H1 (cell line): ENCODE measurements at places on chromosomes 5 and 9.
A peak's percentile ranks its signal among the peaks of the same experiment; 100 is the strongest.

DNA sequence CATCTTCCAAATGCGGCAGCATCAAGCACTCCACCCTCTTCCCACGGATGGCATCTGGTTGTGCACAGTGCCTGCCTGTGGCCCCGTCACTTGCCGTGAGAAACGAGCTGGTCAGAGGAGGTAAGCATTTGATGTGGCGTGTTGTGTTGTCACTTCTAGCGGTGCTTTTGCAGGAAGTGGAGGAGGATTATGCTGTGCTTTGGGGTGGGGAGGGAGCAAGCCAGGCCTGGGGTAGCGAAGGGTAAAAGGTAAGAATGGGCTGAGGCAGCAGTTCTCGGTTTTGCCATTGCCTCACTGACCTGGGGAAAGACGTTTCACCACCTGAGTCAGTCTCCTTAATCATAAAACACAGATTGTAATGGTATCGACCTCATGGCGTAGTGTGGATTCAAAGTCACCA lies 2.3 kb upstream of the POMT1 start:
- no peak for DNase-seq

DNA sequence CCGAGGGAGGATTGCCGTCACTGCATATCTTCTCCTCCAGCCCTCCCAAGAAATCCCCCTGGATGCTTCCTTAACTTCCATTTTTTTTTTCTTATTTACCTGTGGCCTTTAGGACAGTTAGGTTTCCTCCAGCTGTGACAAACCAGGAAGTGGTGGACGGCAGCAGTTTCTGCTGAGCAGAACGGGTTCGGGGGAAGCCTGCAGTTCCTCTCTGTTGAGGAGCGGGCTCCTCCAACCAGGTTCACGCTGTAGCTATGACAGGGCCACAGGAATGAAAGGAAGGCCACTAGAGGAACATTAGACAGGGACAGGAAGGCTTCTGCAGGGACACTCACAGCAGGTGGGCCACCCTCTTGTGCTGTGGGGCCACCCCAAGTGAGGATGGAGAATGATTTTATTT lies 76.7 kb upstream of the SYK start:
- no peak for DNase-seq

DNA sequence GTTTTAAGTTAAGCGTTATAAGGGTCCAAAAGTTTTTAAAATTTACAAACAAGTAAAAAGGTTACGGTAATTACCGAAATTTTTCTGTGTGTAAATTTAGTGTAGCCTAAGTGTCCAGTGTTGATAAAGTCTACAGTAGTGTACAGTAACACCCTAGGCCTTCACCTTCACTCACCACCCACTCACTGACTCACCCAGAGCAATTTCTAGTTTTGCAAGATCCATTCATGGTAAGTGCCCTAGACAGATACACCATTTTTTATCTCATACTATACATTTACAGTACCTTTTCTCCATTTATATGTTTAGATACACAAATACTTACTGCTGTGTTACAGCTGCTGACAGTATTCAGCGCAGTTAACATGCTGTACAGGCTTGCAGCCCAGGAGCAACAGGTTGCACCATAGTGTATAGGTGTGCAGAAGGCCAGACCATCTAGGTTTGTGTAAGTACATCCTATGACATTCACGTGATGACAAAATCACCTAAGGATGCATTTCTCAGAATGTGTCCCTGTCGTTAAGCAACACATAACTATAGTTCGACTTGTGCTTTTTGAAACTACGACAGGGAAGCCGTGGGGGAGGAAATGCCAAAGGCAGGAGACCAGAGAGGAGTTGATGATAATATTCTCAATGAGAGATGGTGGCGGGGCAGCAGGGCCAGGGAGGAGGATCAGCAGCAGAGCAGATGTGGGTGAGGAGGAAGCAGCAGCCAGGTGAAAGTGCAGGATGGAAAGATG lies 48.6 kb downstream of the PSMB7 start:
- no peak for DNase-seq

GRCh38 chr5:124751031-124751430 lies 4.6 kb upstream of the ZNF608 start:
- no peak for DNase-seq

- no peak for DNase-seq
These were observed 152.5 kb downstream of the FANCC start for GRCh38 chr9:95165004-95165403.

- DNase-seq = no peak
These were observed 12.0 kb downstream of the ISL1 start for GRCh38 chr5:51395245-51395644.

DNA sequence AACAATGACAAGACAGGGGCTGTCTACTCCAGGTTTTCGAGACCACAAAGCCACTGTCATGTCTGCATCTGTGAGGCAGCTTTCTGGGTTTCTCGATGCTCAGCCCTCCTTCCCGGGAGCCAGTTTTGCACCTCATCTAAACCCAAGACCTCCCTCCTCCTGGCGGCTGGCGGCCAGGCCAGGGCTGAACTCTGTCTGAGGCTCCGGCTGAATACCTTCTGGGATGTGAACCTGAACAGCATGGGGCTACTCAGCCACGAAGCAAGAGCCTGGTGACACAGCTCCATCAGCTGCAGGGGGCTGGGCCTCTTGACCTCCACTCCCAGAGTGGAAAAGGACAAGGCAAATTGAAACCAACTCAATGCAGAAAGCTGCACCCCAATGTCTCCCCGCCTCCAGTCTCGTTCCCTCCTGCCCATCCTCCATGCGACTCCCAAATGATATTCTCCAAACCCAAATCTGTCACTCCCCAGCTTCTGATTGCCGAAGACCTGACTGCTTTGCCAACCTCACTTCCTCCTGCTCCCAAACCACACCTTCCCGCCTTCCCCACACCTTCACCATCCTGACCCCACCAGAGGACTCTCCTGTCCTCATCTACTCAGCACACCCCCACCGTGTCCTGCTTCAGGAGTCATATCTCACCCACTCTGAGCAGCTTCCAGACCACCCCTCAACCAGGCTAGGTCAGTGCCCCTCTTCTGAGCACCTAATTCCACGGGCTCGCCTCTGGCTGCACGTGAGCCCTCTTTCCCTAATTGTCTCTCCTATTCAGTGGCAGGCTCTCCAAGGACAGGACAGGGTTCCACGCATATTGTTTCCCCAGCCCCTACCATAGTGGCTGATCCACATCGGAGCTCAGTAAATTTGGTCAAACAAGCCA lies 4.5 kb downstream of the ANKS6 start:
- no peak for DNase-seq

- no peak for DNase-seq
These were observed 38.6 kb upstream of the CARTPT start for GRCh38 chr5:71680510-71680909.

DNA sequence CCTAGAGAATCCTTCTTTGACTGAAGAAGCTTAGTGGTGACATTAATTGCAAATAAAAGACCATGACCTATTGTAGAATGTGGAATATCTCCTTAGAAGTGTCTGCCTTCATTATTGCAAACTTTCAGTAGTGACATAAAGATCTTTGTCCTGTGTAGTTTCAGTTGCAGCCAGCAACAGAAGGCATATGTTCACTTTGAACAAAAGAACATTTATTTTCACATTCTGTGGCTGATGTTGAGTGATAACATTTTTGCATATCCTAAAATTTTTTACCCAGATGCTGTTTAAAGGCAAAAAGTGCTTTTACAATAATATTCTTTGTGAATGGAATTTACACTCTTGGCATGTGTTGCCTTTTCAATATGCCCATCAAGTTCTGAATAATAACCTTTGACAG lies 165.9 kb downstream of the TMC1 start:
- DNase-seq = no peak

GRCh38 chr9:112839331-112839730 lies 51.3 kb downstream of the SLC46A2 start:
- DNase-seq = no peak

- no peak for DNase-seq
These were observed 4.8 kb downstream of the GLIPR2 start for GRCh38 chr9:36141288-36141687.

DNA sequence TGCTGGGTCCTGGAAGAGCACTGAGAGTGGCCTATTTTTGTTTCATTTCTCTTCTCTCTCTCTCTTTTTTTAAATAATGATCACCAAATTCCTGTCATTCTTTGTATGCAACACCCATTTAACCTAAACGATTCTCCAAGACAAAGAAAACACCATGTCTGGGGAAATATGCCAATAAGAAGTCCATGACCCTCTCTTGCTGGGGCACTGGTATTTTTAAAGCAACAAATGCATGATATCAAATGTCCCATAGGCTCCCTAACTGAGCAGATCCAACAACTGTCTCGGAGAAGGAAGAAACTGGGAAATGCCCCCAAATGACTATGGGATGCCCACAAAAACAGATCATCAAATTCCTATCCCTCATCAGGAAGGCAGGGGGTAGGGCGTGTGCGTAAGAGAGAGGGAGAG lies 567.4 kb downstream of the CCDC171 start:
- no peak for DNase-seq

GRCh38 chr5:80963966-80964481 lies 3.9 kb downstream of the RASGRF2 start:
- DNase-seq = no peak

GRCh38 chr9:4382722-4383317 lies 83.0 kb upstream of the GLIS3 start:
- DNase-seq = no peak

- DNase-seq = peak; percentile 78
These were observed 1.4 kb upstream of the COL27A1 start for GRCh38 chr9:114153761-114154599.

DNA sequence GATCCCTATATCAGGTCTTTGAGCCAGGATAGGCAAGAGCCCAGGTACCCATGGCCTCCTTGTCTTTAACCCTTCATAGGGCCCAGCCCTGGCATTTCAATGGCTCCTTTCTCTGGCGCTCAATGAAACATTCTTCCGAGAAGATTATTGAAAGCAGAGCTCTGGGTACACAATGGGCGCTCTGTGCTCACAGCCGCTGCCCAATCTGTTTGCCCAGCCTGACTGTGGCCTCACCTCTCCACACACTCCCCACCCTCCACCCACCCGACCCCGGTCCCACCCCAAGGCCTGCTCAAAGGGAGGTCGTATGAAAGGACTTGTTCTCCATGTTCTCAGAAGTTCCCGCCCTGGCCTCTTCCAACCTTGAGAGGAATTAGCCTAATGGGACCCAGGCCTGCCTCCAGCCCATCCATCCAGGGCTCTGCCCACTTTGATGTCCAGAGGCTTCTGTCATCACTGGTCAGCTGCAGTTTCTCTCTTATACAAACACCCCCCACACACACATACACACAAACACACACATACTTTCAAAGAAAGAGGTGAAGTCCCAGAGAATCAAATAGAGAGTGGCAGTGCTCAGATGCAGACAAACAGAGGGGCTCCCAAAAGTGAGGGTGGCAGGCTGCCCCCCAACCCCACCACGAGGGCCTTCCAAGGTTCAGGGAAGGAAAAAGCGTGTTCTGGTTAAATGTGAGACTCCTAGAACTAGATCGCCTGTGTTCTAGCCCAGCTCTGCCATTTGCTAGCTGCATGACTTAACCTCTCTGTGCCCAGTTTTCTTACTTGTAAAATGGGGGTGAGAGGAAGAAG lies 5.1 kb upstream of the ARSI start:
- no peak for DNase-seq

GRCh38 chr5:82365744-82366228 lies 87.6 kb upstream of the RPS23 start:
- DNase-seq = no peak

GRCh38 chr5:109945097-109945678 lies 255.5 kb downstream of the MAN2A1 start:
- no peak for DNase-seq

- no peak for DNase-seq
These were observed 1318.3 kb upstream of the DMAC1 start for GRCh38 chr9:9117866-9118265.

DNA sequence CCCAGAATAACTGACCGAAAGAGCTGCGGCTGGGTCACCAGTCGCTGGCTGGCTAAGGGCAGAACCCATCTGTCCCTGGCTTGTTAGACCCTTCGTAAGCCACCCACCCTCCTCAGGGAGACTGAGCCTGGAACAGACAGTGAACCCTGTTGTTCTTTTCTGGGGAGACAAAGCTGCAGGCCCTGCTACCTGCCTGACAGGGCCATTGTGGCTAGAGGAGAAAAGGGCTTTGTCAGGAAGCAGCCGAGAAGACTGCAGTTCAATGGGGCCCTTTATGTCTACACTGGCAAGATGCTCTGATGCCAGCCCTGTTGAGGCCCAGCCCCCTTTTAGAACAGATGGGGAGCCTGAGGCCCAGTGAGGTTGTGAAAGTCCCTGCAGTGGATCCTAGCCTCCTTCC lies 3.7 kb upstream of the NIPAL4 start:
- DNase-seq = no peak

GRCh38 chr5:28400076-28400475 lies 1361.7 kb upstream of the CDH9 start:
- DNase-seq = no peak

DNA sequence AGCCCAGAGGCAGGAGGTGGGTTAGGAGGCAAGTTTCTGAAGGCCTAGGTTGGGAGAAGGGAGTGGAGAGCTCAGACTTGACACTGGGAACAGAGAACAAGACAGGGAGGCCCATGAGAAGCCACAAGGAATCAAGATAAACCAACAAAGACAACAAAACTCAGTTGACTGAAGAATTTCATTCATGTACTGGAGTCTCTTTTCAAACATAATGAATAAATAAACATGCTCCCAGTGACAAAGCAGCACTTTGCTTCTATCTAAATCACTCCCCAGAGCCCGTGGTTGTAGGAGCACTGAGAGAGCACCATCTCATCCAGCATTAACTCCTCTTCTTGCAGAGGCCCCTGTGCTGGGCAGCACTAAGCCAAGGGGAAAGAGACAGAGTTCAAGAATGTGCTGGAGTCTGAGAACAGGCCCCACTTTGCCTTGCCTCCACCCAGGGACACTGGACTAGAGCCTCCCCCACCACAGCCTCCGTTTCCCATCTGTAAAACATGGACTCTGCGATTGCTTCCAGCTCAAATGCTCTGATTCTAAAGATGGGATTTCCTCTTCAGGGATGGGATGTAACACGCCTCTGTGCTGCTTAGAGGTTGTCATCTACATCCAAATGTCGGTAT lies 282.0 kb downstream of the SPOCK1 start:
- DNase-seq = no peak

DNA sequence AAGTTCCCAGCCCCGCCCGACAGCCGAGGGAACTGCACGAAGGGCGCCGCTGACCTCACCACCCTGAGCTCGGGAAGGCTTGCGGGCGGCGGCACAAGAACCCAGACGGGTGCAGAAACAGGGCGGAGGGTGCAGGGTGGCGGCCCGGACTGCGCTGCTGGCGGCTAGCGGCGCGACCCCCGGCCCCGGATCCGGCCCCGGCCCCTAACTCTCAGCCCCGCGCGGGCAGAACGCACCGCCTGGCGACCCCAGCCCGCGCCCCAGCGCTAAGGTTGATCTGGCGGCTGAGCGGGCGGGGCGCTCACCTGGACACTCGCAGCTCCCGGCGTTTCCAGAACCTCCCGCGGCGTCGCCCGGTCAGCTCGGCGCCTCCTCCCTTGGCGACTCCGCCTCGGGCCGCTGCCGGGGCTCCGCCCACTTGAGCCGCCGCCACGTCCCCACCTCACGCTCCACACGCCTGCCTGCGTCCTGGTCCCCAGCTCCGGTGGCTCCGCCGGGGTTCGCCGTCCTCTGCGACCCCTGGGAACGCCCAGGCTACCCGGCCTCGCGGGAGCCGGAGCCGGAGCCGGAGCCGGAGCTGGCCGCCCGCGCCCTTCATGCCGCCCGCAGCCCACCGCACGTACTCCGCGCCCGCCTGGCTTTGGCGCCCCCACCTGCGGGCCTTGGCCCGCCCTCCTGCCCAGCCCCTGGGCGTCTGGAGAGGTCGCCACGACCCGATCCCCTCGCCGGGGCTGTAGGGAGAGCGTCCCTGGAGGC lies at the start of gene P4HA2:
TSS of gene P4HA2 (minus strand) at position 369 of the 756 bp plus-strand sequence. CDS start 9,227 bp downstream, outside the sequence.
- peak; percentile 46 for DNase-seq
